ENCODE measurements at places on chromosomes 6 and 20. TPM values are rescaled to one million over a fixed set of nuclear protein-coding genes. Genes with fewer than 3 reads are reported as not detected.

DNA sequence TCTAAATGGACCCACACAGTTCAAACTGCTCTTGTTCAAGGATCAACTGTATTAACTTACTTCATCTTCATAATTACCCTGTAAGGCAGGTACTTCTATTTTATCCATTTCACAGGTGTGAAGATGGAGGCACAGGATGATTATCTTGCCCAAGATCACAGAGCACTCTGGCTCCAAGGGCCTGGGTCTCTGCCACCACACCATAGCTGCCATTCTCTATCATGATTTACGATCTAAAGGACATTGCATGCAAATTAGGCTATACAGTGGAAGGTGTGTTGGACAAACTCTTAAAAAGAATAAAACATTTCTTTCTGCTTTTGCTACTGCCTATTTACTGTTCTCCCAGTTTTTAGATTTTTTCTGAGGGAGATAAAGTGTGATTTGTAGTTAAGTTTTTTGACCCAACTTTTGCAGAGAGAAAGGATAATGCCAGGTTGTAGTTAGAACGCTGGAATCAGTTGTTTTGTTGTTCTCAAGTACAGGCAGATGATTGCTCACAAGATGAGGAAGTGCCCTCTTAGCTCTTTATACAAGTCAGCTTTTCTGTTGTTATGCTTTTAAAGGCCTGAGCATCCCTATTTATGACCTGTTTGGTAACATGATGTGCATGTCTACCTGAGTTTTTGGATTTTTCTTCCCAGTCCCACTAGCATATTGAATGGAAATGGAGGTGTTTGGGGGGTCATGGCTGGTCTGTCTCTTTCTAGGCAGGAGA is 247.9 kb downstream of the ZFAND3 start:
- no peaks in the 10 kb centered on the region for H3K27me3 ChIP-seq
- H3K4me1 ChIP-seq, result peaks cover 25% of the 10 kb centered on the region
- DNase-seq, result peak; percentile 28
- H3K36me3 ChIP-seq, result peaks cover 4% of the 10 kb centered on the region
- no peak overlapping the region for H3K4me3 ChIP-seq

BRPF3 gene
- total RNA-seq, result 5.4 TPM

- peaks cover 11% of the 10 kb centered on the region for H3K36me3 ChIP-seq
- H3K27me3 ChIP-seq, result no peaks in the 10 kb centered on the region
- H3K4me3 ChIP-seq, result no peak overlapping the region
- H3K27ac ChIP-seq, result no peak overlapping the region
Observed at GRCh38 chr20:33650111-33650752, 11.9 kb upstream of the C20orf144 start.

PXDC1 gene
- total RNA-seq, result 4.5 TPM

TTK gene
- total RNA-seq, result 57.7 TPM

SLC22A2 gene
- not detected for total RNA-seq

- H3K36me3 ChIP-seq, result peaks cover 4% of the 10 kb centered on the region
- no peaks in the 10 kb centered on the region for H3K27me3 ChIP-seq
- H3K27ac ChIP-seq, result no peak overlapping the region
Observed at GRCh38 chr6:31903957-31904356, 2.1 kb upstream of the ZBTB12 start.

DNA sequence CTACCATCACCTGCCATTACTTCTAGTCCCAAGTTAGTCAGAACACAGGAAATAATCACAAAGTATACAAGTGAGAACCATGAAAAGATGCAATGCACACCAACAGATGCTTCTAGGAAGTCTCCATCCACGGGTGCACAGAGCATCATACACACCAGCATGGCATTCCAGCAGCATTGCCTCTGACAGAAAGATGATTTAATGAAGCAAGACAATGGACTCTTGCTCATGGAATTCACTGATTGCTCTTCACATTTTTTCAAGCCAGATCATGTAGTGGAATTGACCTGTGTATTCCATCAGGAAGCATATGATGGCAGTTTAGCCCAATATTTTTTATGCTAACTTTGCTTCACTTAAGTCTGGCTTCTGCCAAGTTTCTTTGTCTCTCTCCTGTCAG is 406.3 kb upstream of the RGS17 start:
- no peak overlapping the region for H3K4me3 ChIP-seq
- H3K27ac ChIP-seq, result no peak overlapping the region
- no peaks in the 10 kb centered on the region for H3K36me3 ChIP-seq
- H3K4me1 ChIP-seq, result no peaks in the 10 kb centered on the region
- H3K27me3 ChIP-seq, result no peaks in the 10 kb centered on the region
- DNase-seq, result no peak

DNA sequence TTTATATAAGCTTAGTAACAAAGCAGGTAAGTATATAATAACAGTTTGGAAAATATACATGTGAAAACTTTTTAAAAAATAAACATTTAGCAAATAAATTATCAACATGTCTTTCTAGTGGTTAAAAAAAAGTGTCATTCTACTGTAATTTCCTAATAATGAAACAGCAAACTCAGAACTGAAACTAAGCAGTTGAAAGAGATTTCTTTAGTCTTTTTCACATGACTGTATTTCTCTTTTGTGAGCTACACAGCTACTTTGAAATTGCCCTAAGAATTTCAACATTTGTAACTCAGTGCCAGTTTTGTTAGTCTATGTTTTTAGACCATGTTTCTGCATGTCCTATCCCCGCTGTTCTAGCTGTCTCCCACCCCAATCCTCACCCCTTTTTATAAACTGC is 28.4 kb upstream of the SDHAF4 start:
- peaks cover 3% of the 10 kb centered on the region for H3K36me3 ChIP-seq
- no peak overlapping the region for H3K27ac ChIP-seq
- no peaks in the 10 kb centered on the region for H3K27me3 ChIP-seq

BPIFB4 gene
- 0.05 TPM for total RNA-seq

- no peak overlapping the region for H3K4me3 ChIP-seq
- H3K4me1 ChIP-seq, result no peaks in the 10 kb centered on the region
- no peak for DNase-seq
- H3K27ac ChIP-seq, result no peak overlapping the region
Observed at GRCh38 chr6:122798099-122798641, 9.1 kb downstream of the SMPDL3A start.

DNA sequence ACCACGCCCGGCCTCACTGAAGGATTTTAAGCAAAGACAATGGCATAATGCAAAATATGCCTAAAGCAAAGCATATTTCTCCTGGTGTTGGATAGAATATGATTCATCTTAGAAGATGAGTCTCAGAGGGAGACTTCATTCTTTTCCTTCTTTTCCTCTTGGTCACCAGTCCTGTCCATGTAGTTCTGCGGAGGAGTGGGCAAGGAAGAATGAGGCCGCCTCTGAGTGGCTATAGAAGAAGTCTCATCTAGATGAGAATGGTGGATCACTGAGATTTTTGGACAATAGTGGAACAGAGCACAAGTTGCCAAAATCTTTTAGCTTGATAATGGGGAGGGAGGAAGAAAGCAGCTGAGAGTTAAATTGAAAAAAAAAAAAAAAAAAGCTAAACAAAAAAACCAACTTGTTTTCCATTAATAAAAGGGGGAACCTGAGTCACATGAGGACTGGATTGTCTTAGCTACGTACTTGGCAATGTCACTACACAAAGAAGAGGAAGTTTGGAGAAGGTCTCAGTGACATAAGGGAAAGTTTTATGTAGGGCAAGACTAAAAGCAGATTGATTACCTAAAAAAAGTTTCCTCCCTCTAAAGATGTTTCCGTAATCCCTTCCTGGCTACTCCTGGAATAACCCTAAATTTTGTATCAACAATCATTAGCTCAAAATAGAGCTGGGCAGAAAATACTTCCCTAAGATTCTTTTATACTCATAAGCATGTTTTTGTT is 6.0 kb downstream of the CD83 start:
- no peak overlapping the region for H3K4me3 ChIP-seq
- H3K27me3 ChIP-seq, result no peaks in the 10 kb centered on the region
- peaks cover 3% of the 10 kb centered on the region for H3K36me3 ChIP-seq

DNA sequence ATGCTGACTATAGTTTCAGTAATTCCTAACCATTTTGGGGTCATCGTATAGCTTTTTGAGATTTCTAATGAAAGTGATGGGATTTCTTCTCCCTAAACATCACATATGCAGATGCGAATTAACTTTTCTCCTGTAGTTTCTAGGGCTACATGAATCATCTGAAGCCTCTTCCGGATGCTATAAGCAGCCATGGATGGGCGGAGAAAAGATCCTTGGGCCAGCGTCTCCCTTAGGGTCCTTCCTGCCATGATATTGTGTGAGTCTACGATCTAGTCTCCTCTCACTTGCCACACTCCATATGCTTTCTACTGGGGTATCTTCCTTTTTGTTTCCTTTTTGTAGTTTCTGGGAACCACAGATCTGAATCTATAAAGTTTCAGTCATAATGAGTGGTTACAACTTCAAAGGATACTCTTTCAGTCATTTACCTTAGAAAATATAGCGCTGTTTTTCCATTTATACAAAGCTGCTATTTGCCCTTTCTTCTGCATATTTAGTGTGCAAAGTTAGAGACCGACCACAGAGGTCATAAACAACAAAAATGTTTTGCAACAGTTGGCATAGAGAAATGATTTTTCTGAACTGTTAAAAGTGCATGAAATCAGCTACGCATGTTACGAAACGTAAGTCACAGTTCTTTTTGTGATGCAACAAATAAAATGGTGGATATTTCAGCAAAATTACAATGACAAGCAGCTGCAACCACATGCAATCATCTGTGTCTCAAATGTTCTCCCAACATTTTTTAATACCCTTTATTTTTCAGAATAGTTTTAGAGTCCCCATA is 396.2 kb upstream of the SLC35B3 start:
- H3K27ac ChIP-seq, result no peak overlapping the region
- H3K27me3 ChIP-seq, result no peaks in the 10 kb centered on the region
- DNase-seq, result no peak
- H3K4me1 ChIP-seq, result no peaks in the 10 kb centered on the region
- no peak overlapping the region for H3K4me3 ChIP-seq

DNA sequence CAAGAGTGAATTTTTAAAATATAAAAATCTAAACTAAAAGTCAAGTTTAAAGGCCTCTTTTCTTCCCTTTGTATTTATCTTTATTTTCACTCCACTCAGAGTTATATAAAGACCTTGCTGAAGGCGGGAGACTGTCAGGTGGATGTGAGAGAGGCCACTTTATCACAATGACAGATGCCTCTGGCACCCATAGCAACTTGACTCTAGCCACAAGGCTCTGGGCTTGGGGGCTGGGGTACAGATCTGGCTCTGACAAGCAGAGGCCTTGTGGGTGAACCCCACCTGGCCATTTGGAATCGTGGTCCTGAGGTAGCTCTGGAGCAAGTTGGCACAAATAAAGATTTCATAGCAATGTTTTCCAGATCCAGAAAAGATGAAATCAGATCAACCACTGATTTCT is 417.2 kb downstream of the RFPL4B start:
- H3K4me1 ChIP-seq, result no peaks in the 10 kb centered on the region
- no peaks in the 10 kb centered on the region for H3K27me3 ChIP-seq
- H3K27ac ChIP-seq, result no peak overlapping the region
- no peak overlapping the region for H3K4me3 ChIP-seq

DNA sequence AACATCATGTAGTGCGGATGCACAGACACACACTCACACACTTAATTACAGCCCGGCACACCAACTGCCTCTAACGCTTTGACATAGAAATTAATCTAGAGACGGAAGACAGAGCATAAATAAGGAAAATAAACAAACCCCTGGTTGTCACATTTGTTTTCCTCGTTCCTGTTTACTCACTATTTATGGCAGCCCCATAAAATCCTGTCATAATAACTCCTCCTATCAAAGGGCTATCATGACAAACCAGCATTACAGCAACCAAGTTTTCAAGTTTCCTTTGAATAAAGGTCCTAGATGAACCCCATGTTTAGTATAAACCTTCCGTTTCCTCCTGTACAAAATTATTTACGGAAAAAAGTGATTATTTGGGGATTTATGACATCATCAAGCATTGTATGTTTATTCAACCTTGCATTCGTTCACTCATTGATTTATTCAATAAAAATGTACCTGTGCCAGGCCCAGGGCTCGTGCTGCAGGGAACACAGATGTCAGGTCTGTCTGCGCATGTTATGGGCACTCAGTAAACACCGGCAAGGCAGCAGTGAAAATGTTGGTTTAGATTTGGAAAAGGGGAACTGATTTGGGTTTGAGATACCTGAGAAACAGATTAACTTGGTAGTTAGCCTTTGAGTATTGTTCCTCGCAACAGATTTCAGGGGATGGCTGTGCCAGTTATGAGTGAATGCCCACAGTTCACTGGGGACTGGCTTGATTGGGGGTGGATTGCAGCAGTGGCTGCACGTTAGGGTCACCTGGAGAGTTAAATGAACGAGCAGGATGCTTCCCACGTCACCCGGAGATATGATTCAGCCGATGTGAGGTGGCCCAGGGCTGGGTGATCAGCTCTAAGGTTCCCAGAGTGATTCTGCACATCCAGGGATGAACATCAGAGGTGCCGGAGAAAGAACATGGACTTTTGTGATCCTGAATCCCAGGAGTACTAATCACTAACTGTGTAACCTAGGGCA is 295.3 kb upstream of the FOXQ1 start:
- no peaks in the 10 kb centered on the region for H3K36me3 ChIP-seq
- H3K4me3 ChIP-seq, result no peak overlapping the region
- H3K4me1 ChIP-seq, result no peaks in the 10 kb centered on the region
- H3K27ac ChIP-seq, result no peak overlapping the region
- no peaks in the 10 kb centered on the region for H3K27me3 ChIP-seq
- no peak for DNase-seq

INSM1 gene
- total RNA-seq, result 4.4 TPM

DNA sequence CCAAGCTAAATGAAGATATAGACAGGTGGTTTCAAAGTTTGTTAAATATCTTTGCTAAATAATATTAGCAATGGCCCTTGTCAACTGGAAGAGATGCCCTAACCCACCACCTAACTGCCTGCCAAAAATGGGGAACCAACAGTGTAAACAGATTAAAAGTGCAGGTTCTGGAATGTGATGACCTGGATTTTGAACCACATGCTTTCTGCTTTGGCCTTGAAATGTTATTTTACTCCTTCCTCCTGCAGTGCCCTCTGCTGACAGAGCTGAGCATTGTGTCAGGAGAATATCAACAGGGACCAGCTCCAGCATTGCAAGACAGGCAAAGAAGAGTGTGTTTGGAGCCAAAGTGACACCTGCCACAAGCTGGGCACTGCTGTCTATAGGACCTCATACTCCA is 226.6 kb downstream of the MYLK4 start:
- no peaks in the 10 kb centered on the region for H3K27me3 ChIP-seq
- H3K4me3 ChIP-seq, result no peak overlapping the region
- no peaks in the 10 kb centered on the region for H3K36me3 ChIP-seq
- DNase-seq, result no peak
- H3K4me1 ChIP-seq, result no peaks in the 10 kb centered on the region

CAPN11 gene
- total RNA-seq, result 3.5 TPM

DNA sequence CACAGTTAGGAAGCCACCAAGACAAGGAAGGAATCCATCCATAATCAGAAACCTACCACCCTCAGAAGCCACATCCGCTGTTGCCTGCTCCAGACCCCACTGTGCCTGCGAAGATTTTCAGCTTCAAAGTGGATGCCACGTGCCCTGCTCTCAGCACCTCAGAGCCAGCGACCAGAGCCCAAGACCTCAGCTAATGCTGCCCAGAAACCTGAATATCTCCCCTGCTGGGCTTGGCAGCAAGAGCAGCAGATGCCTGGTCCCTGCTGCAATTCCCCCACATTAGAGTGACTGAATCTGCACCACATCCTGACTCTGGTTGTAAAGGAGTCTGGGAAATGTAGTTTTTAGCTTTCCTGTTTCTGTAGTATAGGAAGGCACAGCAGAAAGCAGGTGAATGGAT is 10.7 kb upstream of the ULBP3 start:
- no peaks in the 10 kb centered on the region for H3K27me3 ChIP-seq
- no peak overlapping the region for H3K4me3 ChIP-seq
- H3K27ac ChIP-seq, result no peak overlapping the region
- DNase-seq, result no peak
- H3K4me1 ChIP-seq, result peaks cover 8% of the 10 kb centered on the region
